Activated naive CD4-positive, alpha-beta T cell treated with anti-CD3 and anti-CD28 coated beads, Interleukin-2, amount 50 U/mL, for 16 hours (primary cell): ENCODE measurements at places on chromosomes 1 and 21.

DNA sequence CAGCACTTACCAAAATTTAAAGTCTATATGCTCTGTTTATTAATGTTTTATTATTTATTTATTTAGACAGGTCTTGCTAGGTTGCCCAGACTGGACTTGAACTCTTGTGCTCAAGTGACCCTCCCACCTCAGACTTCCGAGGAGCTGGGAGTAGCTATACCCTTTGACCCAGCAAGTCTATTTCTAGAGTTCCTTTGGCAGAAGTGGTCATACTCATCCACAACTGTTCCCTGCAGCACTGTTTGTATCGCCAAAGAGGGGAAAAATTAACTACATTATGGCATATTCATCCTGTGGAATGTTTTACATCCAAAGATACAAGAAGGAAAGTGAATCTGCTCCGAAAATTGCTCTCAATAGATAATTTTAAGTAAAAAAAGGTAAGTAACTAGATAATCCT is 28.5 kb downstream of the CACNA1S start:
- DNase-seq: no peak

DNA sequence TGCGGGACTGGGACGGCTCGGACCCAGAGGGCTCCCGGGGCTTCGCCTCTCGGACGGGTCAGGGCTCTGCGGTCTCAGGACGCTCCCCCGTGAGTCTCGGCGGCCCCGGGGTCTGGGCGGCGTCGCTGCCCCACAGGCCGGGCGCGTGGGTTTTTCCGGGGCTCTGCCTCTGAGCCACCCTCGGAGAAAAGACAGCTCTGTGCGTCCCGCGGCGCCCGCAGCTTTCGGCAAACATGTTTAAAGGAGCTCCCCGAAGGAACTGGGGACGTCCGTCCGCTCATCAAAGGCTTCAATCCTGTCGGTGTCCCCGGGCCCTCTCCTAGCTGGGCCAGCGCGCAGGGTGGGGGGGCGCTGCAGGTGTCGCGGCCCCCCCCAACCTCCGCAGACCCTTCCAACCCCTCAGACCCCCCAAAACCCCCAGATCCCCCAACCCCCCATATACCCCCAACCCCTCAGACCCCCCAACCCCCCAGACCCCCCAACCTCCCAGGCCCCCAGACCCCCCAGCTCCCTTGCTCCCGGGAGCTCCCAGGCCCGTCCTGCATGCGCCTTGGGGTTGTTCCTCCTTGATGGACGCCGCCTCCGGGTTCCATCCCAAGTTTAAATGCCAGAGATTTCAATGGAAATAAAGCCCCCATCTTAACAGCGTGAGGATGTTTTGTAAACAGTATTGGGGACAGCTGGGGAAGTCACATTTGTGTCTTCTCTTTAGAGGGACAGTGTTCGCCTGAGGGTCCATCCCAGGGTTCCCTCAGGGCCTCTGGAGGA is 996 bp upstream of the C1orf159 start:
- DNase-seq: peak; percentile 43

DNA sequence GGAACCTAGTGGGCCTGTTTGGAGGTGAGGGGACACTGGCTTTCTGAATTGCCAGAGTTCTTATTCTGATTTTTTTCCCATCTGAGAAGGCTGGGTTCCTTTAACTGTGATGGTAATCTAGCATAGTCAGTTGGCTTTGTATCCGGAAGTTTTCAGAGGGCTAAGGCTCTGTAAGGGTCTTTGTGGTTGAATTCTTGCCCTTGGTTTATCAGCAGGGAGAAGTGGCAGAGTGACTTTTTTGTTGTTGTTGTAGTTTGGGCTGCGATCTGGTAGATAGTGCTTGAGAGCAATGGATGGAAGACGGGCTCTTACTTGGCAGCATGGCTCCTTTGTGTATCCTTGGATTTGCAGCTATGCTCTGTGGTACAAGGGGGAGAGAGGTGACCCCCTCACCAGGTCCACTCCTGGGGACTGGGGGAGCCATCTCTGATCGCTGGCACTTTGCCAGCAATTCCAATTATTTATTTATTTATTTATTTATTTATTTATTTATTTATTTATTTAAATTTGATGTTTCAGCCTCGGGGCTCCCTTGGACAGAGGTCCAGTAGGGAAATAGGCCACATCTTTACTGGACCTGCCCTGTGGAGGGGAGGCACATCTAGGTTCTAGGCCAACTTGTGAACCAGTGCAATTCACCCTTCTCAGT is 18.5 kb downstream of the TCP10L start:
- no peak for DNase-seq

GRCh38 chr1:23480187-23481025 is 3.6 kb downstream of the ASAP3 start:
- no peak for DNase-seq
